IMR-90 (cell line): ENCODE measurements at places on chromosomes 5 and 9.

GRCh38 chr5:84298628-84299027 lies 86.1 kb downstream of the EDIL3 start:
- DNase-seq = no peak

DNA sequence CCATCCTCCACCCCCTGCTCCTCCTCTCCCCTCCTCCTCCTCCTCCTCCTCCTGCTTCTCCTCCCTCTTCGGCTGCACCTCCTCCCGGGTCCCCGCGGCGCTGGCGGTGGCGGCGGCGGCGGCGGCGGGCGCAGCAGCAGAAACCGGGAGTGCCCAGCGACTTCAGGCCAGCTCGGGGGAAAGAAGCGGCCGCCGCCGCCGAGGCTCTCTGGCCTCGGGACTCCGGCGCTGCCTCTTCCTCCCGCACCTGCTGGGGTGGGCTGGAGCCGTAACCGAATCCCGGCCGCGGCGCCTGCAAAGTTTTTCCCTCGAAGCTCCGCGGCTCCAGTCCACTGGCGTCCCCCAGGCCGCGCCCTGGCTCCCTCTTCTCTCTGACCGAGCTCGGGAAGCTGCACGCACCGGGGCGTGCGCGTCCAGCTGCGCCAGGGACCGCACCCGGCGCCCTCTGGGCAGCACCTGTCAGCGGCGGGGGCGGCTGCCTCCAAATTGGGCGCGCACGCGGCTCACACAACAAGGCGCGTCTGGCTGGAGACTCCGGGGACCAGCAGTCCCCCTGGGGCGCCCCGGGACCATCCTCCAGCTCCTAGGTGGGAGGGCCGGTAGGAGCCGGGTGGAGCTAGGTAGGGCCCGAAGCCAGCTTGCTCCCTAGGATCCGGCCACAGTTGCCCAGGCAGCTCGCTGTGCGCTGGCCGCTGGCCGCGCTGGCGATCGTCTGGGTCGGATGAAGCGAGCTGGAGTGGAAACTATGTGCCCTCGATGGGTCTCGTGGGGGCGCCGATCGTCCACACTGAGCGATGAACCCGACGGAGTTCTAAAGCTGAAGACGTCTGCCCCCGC lies at the start of gene MCTP1:
Gene MCTP1 (minus strand): TSS at position 523 of the 837 bp plus-strand sequence.
- DNase-seq = no peak

GRCh38 chr9:113465599-113466140 lies 2.1 kb downstream of the RGS3 start:
- no peak for DNase-seq

- DNase-seq = peak; percentile 78
Measured at GRCh38 chr5:84885485-84886258, 501.0 kb upstream of the EDIL3 start.

- no peak for DNase-seq
Measured at GRCh38 chr5:76351176-76351575, 51.9 kb upstream of the IQGAP2 start.

DNA sequence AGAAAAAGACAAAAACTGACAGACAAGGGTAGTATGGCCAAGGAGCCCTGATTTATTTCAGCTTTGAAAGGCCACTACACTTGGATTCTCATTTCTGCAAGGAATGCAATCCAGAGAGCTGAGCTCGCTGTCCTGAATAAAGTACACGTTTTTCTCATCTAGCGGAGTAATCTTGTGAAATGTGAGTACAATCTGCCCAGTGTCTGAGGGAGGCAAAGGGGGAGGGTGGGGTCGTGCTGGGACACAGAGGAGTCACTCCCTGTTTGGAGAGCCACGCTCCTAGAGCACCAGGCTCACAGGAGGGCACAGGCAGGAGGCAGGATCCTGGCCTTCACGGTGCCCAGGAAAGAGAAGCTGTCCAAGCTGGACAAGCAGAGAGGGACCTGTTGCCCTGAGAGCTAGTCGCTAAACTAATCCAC lies 51.0 kb upstream of the IFNK start:
- no peak for DNase-seq

- peak; percentile 15 for DNase-seq
Measured at GRCh38 chr9:95644377-95644776, 127.6 kb upstream of the PTCH1 start.

DNA sequence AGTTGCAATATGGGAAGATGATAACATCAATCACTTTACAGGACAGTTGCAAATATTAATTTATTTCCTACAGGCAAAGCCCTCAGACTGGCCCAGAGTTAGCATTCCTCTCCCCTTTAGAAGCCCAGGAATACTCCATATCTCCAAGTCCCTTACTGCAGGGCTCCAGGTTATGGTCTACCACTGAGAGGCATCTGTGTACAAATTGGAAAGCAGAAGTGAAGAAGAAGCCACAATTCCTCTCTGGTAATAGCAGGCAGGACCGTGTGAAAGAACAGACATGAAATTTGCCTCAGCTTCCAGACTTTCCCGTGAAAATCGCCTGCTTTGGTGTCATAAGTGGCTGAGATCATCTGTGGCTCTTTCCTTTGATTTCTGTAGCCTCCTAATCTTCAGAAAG lies 289.6 kb downstream of the GLIS3 start:
- no peak for DNase-seq

DNA sequence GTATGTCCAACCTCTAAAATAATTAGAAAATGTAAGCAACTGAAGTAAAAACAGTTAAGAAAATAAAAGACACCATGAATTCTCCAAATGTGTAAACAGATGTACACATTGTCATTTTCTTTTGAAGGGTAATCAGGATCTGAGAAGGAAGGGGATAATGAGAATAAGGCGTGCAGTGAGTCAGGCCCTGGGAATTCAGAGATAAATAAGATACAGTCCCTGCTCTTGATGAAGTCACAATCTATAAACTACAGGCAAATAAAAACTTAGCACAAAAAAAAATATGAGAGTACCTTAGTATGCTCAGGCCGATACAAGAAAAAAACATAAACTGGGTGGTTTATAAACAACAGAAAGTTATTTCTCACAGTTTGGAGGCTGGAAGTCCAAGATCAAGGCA lies 315.3 kb downstream of the DNAH5 start:
- no peak for DNase-seq

DNA sequence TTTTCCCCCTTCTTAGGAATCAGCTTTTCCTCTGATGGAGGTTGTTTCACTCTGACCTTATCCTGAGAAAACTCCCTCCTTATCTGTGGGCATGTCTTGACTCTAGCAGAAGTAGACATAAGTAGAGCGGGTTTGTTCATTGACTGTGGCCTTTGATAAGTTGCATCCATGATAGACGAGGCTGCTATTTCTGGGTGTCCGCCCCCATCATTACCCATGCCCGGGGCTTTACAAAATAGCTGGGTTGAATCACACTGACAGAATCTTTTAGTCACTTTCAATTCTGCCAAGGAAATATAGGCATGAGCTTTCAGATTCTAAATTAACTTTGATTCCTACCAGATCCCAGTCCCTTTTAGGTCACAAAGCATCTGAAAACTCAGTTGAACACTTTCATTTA lies 223.8 kb downstream of the SEC61B start:
- DNase-seq = no peak

DNA sequence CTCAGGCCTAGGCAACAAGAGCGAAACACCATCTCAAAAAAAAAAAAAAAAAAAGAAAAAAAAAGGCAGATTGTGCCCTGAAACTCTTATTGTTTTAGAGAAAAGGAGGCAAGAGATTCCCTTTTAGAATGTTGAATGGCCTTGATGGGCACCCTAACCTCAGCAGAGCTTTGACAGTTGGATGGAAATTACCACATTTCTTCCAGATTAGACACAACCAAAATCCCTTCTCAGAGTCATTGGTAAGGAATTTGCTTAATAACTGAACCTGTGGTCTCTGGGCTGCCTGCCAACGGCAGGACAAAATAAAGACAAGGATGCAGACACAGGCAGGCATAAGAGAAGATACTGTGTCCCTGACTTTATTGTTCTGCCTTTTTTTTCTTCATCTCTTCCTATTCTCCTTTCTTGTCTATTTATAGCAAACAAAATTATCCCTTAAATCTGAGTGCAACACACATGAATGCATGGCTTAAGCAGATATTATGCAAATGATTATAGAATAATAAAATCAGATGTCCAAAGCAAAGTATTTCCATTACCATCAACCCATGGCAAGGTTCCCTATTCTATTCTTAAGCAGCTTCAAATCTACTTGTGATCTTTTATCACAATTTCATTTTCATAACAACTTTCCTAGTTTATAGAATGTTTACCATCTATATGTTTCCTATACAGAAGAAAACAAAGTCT lies 37.3 kb upstream of the TRIO start:
- peak; percentile 95 for DNase-seq

GRCh38 chr9:5566054-5566618 lies 55.8 kb downstream of the PDCD1LG2 start:
- DNase-seq = no peak

GRCh38 chr5:170365831-170366230 lies 23.3 kb downstream of the KCNMB1 start:
- DNase-seq = no peak

GRCh38 chr9:89564346-89564878 lies 40.4 kb upstream of the GADD45G start:
- no peak for DNase-seq

- no peak for DNase-seq
Measured at GRCh38 chr9:136001231-136001630, 40.1 kb upstream of the UBAC1 start.

GRCh38 chr9:87179553-87180340 lies 232.4 kb upstream of the GAS1 start:
- no peak for DNase-seq

GRCh38 chr5:157743163-157744050 lies at the start of gene LSM11:
Gene LSM11 (plus strand): TSS chr5:157743712. CDS start chr5:157743751, 39 bp downstream.
- DNase-seq = peak; percentile 72

DNA sequence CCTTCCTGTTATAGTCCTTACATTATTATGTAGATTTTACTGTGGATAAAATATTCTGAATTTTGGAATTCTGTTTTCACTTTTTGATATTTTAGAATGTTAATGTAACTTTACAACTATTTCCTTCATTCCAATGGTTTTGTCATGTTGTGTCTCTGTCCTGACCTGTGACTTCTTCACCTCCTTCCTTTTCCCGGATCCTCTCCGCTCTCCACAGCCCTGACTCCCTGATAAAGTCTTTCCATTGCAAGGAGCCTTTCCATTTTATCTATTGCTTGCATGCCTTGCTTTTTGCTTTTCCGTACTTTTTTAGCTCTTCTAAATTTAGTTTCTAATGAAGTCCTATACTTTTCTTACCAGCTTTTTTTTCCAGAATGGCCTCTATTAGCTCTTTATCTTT lies 117.6 kb upstream of the ARRDC3 start:
- DNase-seq = no peak

DNA sequence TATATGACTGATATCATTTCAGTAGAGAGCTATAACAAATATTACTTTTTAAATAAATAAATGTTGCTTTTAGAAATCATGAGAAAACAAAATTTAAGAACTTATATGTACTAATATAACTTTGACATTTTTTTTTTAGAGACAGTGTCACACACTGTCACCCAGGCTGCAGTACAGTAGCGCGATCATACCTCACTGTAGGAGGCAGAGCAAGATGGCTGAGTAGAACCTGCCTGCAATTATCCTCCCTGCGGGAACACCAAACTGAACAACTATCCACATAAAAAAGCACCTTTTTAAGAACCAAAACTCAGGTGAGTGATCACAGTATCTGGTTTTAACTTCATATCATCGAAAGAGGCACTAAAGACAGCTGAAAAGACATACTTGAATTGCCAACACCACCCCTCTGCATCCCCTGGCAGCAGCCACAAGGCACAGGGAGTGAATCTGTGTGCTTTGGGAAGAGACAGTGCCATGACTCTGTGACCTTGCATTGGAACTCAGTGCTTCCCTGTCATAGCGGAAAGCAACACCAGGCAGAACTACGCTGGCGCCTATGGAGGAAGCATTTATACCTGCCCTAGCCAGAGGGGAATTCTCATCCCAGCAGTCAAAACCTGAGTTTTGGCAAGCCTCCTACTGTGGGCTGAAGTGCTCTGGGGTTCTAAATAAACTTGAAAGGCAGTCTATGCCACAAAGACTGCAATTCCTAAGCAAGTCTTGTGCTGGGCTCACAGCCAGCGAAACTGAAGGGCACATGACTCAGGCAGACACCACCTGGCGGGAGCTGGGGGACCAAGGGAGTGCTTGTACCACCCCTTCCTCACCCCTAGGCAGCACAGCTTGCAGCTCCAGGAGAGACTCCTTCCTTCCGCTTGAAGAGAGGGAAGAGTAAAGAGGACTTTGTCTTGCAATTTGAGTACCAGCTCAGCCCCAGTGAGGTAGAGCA lies 142.7 kb downstream of the FBXL17 start:
- DNase-seq = no peak

GRCh38 chr9:81588148-81588871 lies 101.0 kb downstream of the TLE1 start:
- DNase-seq = peak; percentile 74

DNA sequence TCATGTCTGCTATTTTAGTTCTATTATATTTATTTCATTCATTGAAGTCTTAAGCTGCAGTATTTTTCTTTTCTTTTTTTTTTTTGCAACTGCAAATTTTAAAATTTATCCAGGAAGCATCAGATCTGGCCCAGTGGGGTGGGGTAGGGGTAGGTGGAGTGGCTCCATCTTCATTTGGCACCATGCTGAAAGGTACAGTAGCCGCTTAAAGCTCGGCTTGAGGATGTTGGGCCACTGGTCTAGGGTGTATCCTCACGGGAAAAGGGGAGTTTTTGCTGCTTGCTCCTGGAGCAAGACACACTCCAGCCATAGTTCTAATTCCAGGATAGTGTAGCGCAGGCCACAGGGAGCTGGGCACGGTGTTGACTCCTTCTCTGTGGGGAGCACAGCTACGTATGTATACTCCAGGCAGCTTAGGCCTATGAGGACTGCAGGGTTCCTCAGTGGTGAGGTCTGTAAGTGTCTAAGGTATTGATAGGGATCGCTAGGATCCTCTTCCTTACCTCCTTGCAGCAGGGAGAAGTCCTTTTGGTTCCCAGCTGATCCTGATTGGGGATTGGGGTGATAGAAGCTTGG lies 22.7 kb downstream of the RCL1 start:
- no peak for DNase-seq

DNA sequence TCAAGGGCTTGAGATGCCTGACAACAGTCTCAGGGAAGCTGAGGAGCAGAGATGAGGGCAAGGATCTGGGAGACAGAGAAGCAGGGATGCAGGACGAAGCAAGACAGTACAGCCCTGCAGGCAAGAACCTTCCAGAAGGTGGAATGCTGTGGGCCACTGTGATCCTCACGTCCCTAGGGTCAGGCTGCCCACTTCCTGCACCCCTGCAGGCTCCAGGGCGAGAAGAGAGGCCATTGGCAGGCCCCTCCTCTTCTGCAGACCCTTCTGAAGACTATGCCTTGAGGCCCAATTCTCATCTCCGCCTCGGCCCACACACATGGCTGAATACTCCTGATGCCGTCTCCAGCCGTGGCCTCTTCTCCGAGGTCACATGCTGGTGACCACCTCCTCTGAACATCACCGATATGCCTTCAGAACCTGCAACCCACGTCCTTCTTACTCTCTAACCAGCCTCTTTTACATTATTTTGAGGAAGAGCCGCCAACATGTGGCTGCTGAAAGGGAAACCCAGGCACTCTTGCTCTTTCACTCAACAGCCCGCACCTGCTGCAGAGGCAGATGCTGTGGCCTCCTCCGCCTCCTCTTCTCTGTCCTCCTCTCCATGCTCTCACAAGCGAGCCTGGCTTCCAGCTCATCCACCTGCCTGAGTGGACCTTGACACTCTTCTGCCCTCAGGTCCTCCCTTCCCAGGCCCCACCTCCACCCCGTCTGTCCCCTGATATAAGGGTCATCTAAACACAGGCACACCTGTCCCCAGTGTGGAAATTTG lies 181.5 kb downstream of the IRX2 start:
- no peak for DNase-seq
